Smooth muscle cell of the brain vasculature (primary cell): ENCODE measurements at places on chromosomes 16 and 17.

- DNase-seq, result no peak
Observed at GRCh38 chr17:79088247-79088996, 13.8 kb downstream of the ENGASE start.

- DNase-seq, result no peak
Observed at GRCh38 chr17:58191241-58191896, 1.2 kb upstream of the EPX start.

GRCh38 chr16:60636117-60636516, 1400.1 kb downstream of the CDH8 start:
- no peak for DNase-seq

DNA sequence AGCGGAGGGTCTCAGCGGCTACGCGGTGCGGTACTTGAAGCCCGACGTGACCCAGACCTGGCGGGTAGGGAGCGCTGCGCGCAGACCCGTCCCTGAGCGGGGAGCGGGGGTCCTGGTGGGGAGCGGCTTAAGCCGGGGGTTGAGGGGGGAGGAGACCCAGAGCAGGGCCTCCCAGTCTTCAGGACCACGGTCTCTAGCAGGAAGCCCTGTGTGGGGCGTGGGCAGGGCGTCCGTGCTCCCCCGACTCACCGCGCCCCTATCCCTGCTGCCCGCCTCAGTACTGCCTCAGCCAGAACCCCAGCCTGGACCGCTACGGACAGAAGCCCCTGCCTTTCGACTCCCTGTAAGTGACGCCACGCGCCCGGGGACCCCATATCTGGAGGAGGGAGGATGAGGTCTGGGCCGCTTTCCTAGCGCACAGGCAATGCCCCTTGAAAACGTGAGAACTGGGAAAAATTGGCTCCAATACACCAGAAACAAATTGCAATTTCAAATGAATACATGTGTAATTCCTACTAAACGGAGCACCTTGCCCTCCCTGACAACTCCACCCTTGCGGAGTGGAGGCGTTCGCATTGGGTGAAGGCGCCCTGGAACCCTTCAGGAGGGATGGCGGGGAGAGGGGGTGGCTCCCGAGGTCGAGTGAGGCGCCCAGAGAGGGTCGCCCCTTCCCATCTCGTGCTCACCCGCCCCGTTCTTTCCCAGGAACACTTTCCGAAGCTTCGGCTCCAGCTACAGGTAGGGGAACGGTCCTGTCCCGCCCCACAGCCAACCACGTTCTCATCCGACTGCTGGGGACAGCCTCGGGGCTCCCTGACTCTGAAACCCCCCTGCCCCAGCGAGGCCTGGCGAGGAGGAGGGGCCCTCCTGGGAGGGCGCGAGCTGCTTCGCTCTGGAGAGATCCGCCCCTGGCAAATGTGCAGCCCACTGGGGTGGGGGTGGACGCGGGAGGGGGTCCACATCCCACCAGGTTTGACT, 14.6 kb upstream of the CNGB1 start:
- no peak for DNase-seq

DNA sequence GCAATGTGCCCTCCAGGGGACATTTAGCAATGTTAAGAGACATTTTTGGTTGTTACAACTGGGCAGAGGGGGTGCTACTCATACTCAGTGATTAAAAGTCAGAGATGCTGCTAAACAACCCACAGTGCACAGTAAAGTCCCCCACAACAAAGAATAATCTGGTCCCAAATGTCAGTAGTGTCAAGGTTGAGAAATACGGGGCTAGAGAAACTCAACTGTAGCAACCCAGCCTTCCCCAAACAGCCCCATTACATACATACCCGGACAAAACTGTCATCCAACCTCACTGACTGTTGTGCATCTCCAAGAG, 20.4 kb downstream of the DNAJC7 start:
- DNase-seq, result no peak
